Stimulated activated CD4-positive, alpha-beta T cell treated with anti-CD3 and anti-CD28 coated beads, Interleukin-1b, Interleukin-23, amount 100 ng/mL, for 1 hour (primary cell): ENCODE measurements at places on chromosomes 2 and 18.

- DNase-seq = no peak
Observed at GRCh38 chr2:154692927-154693326, 5.6 kb upstream of the KCNJ3 start.

- no peak for DNase-seq
Observed at GRCh38 chr2:7403092-7403775, 486.0 kb downstream of the RNF144A start.

- DNase-seq = no peak
Observed at GRCh38 chr2:74053959-74054715, 69.4 kb downstream of the TET3 start.

DNA sequence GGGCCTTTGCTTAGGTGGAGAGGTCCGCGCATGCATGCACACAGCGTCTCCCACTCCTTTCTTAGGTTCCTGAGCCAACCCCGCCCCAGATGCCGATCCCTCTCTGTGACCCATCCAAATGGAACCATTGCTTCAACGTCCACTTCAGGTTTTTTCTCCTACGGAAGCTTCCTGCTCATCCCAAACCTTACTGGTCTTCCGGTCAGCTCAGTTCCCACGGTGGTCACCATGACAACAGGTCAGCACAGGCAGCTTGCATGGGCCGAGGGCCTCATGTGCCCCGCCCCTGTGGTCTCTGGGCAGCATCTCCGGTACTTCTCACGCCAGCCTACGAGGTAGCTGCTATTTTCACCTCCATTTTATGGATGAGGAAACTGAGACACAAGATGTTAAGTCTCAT, 163.7 kb downstream of the SOCS6 start:
- no peak for DNase-seq

GRCh38 chr2:154263206-154263605, 391.5 kb downstream of the GALNT13 start:
- no peak for DNase-seq

DNA sequence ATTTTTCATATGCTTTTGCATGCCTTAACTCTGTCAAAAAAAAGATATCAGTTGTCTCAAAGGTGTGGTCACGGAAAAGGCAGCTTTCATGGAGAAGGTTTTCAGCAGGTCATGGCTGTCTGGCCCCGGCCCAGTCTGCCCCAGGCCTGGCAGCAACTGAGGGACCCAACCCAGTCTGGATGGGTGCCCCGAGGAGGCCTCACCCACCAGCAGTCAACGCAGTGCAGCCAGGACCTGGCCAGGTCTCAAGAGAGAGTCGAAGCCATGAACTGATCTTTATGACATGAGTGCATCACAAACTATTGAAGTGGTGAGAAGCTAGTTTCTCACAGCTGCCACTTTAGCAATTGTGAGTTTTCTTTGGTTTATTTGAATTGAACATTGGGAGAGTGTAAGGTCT, 7.9 kb downstream of the TUBB6 start:
- no peak for DNase-seq

DNA sequence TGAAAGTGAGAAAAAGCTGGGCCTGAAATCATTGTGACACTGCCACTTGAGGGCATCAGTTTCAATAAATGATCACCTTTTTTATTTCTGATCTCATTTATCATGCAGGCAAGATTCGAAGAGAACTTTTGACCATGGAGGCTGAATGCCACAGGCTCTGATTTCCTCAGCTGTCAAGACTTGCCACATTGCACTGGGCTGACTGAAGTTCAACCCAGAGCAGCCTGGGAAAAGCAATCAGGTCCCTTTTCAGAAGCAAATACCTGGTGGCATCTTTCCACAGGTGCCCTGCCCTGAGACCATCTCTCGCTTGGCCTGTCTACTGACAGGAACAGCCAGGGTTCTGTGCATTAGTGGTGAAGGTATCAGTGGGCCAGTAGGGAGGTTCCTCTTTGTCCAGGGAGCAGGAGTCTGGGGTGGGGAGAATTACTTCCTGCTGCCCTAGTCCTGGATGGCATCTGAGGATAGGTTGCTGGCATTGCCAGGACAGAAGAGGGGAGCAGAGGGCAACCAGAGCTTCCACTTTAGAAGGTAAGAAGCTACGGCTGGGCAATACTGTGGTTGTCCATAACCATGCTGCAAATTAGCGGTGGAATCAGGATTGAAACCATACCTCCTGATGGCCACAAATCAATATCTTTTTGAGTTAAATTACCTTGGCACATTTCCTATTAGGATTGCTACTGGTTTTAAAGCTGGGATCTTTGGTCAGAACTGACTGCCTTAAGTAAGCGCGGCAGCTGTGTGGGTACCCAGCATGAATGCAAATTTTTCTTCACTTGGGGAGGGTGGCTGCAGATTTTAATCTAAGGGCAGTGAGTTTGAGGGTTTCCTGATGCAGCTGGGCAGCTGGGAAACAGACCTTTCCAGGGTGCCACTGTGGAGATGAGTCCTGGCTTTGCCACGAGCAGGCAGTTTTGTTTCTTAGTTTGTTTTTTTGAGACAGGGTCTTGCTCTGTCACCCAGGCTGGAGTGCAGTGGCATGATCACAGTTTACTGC, 394.5 kb downstream of the ALK start:
- no peak for DNase-seq

DNA sequence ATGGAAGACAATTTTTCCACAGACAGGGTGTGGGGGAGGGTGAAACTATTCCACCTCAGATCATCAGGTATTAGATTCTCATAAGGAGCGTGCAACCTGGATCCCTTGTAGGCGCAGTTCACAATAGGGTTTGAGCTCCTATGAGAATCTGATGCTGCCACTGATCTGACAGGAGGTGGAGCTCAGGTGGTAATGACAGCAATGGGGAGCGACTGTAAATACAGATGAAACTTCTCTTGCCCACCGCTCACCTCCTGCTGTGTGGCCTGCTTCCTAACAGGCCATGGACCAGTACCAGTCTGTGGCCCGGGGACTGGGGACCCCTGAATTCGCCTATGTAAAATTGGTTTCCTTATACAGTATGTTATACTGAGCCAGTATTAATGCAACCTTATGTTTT, 27.3 kb upstream of the E2F6 start:
- DNase-seq = no peak

DNA sequence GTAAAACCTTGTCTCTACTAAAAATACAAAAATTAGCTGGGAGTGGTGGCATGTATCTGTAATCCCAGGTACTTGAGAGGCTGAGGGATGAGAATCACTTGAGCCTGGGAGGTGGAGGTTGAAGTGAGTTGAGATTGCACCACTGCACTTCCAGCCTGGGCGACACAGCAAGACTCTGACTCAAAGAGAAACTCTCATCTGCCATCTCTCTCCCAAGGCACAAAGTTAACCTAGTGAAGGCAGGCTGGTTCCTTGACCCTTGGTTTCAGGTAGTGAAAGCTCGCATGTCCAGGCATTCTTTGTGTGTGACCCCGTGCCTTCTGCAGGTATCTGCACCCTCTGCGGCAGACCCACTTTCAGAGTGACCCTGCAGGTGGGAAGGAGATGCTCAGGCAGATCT, 100.0 kb downstream of the WDSUB1 start:
- no peak for DNase-seq

- no peak for DNase-seq
Observed at GRCh38 chr2:69577467-69578197, 65.9 kb downstream of the AAK1 start.

DNA sequence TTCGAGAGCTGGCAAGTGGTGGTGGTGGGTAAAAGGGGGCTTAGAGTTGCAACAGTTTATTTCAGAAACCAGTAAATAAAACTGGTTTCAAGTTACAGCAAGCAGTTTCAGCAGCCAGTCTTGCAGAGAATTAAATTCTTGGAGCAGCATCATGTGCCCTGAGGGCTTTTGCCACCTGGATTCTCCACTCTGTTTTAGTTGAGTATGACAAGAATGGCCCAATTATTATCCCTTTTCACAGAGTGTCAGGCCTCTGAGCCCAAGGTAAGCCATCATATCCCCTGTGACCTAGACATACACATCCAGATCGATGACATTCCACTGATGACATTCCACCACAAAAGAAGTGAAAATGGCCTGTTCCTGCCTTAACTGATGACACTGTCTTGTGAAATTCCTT, 72.8 kb upstream of the FANCL start:
- no peak for DNase-seq

- DNase-seq = no peak
Observed at GRCh38 chr2:75560768-75561565, at the start of gene EVA1A. Gene EVA1A (minus strand): TSS chr2:75560939. CDS start chr2:75518140, 42,799 bp downstream.

GRCh38 chr2:225895126-225895525, 495.6 kb downstream of the NYAP2 start:
- no peak for DNase-seq

- DNase-seq = no peak
Observed at GRCh38 chr2:88500691-88501090, 48.2 kb upstream of the FOXI3 start.

DNA sequence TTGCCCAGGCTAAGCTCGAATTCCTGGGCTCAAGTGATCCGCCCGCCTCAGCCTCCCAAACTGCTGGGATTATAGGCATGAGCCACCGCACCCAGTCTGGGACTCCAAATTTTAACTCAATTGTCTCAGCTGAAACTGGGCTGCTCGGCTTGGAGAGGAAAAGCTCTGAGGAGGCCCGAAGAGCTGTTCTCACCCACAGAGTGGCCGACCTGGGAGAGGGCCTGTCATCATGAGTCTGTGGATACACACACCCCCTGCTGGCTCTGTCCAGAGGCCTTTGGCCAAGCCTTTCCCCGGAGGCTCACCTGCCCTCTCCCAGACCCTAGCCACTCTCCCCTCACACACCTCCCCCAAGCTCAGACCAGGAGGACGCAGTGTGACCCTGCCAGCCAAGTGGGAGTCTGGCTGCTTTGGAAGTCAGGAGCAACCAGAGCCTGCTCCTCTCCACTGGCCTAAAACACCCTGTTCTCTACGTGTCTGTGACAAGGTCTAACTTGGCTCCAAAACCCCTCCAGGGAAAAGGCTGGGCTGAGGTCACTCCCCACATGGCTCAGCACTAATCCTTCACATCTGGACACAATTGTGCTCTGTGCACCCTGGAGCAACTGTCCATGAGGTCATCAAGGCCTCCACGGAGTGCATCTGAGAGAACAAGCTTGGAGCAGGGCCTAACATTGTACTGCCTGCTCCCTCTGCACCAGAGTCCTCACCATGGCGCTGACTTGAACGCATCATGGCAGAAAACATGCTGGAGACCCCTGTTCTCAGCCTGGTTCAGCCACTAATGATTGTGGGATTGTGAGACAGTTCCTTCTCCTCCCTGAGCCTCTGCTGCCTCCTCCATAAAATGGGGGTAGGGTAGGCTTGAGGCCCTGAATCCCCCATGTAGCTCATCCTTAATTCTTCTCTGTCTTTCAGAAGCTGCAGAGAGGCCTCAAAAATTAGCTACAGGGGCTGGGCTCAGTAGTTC, 49.9 kb upstream of the RAB6C start:
- DNase-seq = no peak

DNA sequence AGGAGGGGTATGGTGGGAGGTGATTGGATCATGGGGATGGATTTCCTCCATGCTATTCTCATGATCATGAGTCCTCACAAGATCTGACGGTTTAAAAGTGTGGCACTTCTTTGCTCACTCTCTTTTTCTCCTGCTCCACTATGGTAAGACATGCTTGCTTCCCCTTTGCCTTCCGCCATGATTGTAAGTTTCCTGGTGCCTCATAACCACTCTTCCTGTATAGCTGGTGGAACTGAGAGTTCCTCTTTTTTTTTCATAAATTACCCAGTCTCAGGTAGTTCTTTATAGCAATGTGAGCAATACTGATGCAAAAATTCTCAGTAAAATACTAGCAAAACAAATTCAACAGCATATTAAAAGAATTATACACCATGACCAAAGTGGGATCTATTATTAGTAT, 728.5 kb upstream of the SLC8A1 start:
- DNase-seq = no peak

- DNase-seq = no peak
Observed at GRCh38 chr2:168781191-168781817, 21.1 kb upstream of the NOSTRIN start.

DNA sequence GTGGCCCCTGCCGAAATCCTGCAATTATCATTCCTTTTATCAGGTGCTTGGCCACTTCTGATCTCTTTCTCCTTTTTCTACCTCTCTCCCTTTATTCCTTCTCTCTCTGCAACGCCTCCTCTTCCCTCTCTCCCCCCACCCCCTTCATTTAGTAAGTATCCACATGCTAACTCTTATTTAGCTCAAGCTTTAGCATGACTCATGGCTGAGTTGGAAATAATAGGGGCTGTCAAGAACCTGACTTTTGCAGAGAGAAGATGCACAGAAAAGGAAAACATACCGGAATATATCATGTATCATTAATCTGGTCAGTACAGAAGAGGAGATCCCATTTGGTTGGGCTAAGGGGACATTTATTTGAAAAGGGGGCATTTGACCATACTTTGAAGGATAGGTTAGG, 33.1 kb downstream of the FAM171B start:
- DNase-seq = no peak

DNA sequence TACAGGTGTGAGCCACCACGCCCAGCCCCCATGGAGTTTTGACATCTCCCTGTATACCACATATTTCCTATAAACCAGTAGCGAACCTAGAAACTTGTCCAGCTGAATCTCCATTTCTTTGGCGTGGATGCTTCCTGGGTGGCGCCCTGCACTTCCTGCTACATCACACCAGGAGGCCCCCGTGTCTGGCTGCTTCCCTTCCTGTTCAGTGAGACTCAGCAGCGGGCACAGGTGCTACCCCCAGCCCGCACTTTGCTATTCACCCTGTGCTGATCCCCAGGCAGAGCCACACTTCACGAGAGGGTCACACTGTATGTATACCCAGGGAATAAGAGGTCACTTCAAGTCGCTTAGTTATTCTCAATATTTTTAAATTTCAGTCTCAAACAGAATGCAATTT, 35.0 kb downstream of the CYP27C1 start:
- DNase-seq = no peak

GRCh38 chr2:111053825-111054515, 66.7 kb upstream of the BCL2L11 start:
- no peak for DNase-seq

- no peak for DNase-seq
Observed at GRCh38 chr2:11858883-11859282, 112.5 kb downstream of the LPIN1 start.

- DNase-seq = no peak
Observed at GRCh38 chr2:232900811-232901735, 31.0 kb downstream of the SNORC start.

- no peak for DNase-seq
Observed at GRCh38 chr2:158127380-158127804, 25.7 kb downstream of the UPP2 start.

DNA sequence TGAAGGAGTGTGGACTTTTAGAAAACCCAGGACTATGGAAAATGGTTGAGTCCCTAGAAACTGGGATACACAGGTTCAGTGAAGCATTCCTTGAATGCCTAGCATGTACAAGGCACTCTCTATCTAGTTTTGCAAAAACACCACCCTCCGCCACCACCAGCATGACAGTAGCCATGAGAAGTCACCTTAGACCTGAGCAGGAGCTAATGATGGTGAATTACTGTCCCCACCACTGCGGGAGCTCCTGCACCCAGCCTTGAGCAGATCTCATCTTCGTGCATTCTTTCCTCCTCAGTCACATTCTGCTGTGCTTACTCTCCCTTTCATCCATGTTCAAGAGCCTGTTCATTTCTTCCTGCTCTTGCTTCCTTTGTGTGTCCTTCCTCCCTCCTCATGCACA, 86.2 kb upstream of the ZNF516 start:
- no peak for DNase-seq

GRCh38 chr2:224563537-224563936, 21.6 kb downstream of the CUL3 start:
- DNase-seq = no peak
